ENCODE measurements at places on chromosomes 2 and 18.

DNA sequence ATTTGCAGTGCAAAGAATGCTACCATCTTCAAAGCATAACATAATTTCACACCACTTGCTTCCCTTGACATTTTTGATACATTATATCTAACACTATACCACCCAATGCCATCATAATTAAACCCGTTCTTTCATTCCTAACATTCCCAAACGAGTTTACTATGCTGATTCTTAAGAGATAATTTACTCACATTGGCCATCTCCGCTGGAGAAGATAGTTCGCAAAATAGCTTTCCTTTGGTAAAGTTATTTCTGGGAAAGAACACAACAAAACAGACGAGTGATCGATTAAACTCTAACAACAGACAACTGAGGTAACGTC is 716 bp downstream of the MMADHC start:
- DNase-seq, result no peak

DNA sequence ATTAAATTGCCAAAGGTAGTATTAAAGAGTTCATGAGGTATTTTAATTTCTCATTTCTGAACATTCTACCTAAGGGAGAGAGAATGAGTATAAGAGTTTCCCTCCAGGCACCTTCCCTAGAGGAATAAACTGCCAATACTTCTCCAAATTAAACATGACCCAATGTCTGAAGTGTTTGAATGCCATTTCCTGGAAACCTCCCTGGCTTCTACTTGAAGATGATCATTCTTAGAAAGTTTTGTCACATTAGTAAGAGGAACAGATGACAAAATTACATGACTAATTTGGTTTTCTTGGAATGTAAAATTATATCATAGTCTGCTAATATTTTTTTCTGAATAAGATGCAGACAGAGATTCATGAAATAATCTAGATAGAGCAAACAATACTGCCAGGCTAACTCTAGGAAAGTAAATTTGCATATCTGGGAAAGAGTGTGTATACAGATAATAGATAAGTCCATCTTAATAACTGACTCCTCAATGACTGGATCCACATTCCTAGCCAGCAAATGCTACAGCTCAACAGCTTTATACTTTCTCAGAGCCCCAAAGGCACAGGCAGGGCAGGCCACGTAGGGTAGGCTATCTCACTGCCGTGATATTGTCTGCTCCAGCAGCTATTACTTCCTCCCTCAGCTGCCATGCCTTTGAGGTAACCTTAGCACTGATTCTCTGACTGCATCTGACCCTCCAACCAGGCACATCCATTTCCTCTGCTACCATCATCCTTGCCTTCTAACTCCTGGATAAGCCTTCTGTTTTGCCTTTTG is 630.8 kb upstream of the PIK3C3 start:
- DNase-seq, result no peak

- DNase-seq, result peak; percentile 72
Observed at GRCh38 chr2:237923481-237924163, 43.2 kb upstream of the UBE2F start.

- no peak for DNase-seq
Observed at GRCh38 chr2:144660518-144661316, 140.8 kb upstream of the ZEB2 start.

DNA sequence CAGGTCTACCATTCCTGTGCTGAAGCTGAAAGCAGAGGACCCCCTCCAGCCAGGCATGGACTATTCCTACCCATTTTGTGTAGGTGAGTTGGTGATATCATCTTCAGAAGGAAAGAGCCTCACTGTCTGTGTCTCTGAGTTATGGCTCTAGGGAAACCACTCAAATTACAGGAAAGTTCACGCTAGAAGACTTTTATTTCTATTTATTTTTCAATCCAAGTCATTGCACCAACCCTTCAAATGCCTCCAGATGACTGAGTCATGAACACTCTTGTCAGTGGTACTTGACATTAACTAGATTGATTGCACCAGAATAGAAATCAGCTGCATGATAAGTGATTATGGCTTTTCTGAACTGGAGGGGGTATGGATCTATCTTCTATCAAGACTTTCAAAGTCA is 338.4 kb downstream of the MBD2 start:
- no peak for DNase-seq

DNA sequence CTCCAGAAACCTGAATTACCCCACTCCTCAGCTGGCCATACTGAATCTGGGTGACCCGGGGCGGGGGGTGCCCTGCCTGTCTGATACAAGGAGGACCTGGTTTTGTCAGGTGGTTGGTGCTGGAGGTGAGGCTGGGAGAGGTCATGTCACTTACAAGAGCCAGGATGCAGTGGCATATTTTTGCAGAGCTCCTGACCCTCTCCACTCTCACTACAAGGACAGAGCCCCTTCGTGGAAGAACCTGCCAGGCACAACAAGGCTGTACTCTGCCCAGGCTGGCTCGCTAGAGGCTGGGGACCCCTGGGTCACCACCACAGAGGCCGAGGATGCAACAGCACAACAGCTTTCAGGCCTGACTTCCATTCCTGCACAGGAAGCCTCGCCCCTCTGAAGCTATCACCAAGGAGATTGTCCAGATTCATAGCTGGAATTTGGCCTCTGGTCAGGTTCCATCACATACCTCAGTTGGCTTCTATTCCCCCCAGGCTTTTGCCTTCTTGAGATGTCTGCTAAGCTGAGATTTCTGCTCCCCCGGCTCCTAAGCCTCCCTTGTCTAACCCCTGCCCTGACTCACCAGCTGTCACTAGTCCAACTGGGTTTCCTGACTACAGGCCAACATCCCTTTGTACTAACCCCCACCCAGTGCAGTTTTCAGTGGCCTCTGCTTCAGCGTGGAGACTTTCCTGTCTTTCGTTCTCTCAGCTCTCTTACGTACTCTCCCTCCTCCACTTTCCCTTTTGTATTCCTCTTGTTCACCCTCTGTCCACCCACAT is 132.5 kb upstream of the EPAS1 start:
- DNase-seq, result peak; percentile 67
